ENCODE measurements at places on chromosomes 4 and X. TPM values are rescaled to one million over a fixed set of nuclear protein-coding genes. Genes with fewer than 3 reads are reported as not detected.

Gene PRR32
- polyA plus RNA-seq: not detected

Gene FGF13
- 5.7 TPM for polyA plus RNA-seq

Gene LDOC1
- polyA plus RNA-seq: 77.2 TPM

Gene FHL1
- polyA plus RNA-seq: 508 TPM

Gene MTNR1A
- not detected for polyA plus RNA-seq

- no peak for DNase-seq
These were observed 89.7 kb downstream of the LRP2BP start for GRCh38 chr4:185305979-185306442.

GRCh38 chr4:37471971-37472370 lies 214.2 kb downstream of the RELL1 start:
- DNase-seq: no peak

- peak; percentile 61 for DNase-seq
These were observed 79.4 kb downstream of the SYNPO2 start for GRCh38 chr4:118968005-118968404.

DNA sequence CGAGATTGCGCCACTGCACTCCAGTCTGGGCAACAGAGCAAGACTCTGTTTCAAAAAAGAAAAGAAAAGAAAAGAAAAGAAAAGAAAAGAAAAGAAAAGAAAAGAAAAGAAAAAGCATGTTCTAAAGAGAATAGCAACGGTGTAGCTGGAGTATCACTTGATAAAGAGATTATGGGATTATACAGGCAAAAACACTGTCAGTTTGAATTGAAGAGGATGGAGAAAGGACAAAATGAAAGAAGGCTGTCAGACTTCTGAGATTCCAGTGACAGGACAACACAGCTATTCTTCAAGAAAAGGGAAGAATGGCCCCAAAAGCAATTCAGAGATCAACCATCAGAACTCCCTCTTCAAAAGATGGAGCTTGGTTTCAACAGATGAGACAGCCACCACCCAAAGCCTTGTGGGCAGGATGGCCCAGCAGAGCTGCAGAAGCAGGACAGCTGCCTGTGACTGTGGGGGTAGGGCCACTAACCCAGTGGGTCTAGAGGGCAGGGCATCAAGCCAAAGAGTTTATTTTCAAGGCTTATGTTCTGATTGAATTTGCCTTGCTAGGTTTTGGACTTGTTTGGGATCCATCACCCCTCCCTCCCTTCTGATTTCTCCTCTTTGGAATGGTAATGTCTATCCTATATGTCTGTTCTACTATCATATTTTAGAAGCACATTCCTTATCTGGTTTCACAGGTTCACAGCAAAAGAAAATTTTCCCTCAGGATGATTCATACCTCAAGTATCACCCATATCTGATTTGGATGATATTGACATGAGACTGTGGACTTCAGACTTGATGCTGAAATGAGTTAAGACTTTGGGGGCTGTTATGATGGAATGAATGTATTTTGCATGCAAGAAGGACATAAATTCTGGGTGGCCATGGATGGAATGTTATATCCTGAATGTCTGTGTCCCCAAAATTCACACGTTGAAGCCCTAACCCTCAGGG lies 17.5 kb downstream of the RFC1 start:
- no peak for DNase-seq

GRCh38 chrX:8846266-8846665 lies 45.1 kb upstream of the FAM9A start:
- no peak for DNase-seq

- peak; percentile 14 for DNase-seq
These were observed 7.9 kb downstream of the LRPAP1 start for GRCh38 chr4:3524349-3524748.

- no peak for DNase-seq
These were observed 5.3 kb upstream of the OTC start for GRCh38 chrX:38347136-38347535.

DNA sequence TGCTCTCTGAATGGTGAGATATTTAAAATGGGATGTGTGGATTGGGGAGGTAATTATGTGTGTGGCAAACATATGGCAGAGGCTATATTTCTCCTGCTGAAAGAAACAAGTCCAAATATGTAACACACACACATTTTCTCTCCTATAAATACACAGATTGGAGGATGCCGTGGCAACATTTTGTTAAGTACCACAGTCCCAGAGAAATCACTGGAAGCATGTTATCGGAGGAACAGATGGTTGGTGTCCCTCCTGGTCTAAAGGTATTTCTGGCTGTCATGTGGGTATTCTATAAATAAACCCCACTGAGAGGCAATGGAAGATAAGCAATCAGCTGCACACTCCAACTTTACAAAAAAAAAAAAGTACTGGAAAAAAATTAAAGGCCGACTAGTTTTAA lies 528.3 kb upstream of the BOD1L1 start:
- no peak for DNase-seq

DNA sequence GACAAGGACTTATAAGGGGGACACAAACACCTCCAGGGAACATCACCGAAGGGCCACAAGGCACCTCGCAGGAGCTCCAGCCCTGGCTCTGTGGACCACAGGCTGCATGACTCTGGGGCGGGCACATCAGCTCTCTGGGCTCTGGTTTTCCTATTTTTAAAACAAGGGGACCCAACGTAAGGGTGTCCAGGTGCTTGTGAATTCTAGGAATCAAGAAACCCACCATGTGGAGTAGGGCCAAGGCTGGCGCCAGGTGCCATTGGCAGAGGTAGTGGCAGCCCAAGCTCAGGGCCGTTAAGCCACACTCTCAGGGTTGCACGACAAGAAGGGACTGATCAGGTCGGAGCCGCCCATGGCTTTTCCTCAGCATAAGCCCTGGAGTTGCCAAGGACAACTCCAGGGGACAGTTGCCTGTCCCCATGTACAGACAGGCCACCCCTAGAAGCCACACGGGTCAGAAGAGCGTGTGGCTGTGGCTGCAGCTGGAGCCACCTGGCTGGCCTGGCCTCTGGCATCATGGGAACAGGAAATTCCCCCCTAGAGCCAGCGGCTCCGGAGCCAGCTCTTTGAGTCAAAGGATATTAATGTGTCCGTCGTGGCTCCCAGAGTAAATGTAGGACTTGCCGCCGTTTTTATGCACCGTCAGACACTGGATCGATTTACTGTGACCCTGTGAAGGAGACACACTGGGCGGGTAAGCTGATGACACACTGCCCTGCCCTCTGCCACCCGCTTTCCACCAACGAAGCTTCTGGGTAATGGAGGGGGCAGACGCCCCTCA lies 32.5 kb downstream of the WDR1 start:
- peak; percentile 35 for DNase-seq

DNA sequence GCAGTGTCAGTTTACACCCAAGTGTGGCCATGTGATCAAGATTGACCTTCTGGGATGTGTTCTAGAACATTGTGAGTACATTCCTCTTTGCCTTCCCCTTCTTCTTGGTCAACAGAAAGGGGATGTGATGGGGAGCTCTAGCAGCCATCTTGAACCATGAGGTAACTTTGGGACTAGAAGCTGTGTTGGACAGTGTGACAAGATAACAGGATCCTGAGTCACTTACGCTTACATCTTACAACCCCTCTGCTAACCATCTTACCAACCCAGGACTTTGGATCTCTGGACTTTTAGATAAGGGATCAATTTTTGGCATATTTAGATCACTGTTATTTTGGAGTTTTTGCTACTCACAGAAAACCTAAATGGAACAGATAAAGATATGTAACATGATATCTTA lies 625.6 kb downstream of the BCOR start:
- no peak for DNase-seq

DNA sequence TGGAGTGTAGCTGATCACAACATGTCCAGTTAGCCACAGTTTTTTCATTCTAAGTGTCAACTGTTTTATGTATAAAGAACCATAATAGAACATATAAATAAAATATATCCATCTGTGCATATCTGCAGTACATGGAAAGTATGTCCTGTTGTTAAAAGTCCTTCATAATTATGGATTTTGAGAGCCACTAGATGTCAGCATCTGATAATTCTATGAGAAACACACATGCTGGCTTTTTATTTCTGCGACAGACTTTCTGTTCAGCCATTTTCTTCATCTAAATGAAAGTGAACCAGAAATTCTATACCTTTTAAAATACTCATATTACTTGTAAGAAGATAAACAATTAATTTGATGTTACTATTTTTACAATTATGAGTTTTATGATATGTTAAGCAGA lies 251.5 kb downstream of the GPM6A start:
- DNase-seq: no peak

DNA sequence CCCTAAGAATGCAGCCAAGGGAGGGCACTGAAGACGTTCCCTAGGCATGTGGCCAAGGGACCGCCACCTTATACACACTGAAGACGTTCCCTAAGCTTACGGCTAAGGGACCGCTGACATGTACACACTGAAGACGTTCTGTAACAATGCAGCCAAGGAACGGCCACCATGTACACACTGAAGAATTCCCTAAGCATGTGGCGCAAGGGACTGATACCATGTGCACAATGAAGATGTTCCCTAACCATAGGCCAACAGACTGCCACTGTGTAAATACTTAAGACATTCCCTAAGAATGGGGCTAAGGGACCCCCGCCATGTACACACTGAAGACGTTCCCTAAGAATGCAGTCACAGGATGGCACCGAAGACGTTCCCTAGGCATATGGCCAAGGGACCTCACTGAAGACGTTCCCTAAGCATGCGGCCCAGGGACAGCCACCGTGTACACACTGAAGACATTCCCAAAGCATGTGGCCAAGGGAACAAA lies 36.1 kb downstream of the DHRSX start:
- DNase-seq: no peak

GRCh38 chrX:117487421-117487820 lies 629.2 kb downstream of the KLHL13 start:
- DNase-seq: no peak

GRCh38 chrX:134813697-134814096 lies 155.4 kb upstream of the PLAC1 start:
- DNase-seq: no peak

DNA sequence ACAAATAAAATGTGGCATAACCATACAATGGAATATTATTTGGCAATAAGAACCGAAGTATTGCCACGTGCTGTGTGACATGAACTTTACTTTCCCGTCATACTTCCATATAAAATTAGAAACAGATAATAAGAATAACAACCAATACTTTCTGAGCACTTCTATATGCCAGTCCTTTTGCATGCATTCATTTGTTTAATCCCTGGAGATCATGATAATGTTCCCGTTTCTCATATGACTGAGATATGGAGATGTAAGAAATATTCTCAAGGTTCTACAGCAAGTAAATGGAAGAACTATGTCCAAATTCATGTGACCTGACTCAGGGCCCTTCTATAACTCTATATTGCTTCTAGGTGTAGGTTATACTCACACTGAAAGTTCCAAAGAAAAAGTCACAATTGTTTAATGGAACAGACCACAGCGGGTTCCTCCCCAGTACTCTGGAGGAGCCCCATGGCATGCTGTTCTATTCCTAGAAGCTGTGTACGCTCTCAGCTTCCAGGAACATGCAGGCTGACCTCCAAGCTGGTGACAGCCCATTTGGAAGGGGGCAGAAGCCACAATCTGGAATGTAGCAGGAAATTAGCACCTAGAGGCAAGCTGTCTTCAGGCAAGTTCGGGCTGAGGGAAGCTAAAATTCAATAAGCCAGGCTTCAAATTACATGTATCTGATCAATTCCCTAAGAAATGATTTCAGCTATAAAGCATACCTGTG lies 31.5 kb downstream of the QDPR start:
- no peak for DNase-seq

DNA sequence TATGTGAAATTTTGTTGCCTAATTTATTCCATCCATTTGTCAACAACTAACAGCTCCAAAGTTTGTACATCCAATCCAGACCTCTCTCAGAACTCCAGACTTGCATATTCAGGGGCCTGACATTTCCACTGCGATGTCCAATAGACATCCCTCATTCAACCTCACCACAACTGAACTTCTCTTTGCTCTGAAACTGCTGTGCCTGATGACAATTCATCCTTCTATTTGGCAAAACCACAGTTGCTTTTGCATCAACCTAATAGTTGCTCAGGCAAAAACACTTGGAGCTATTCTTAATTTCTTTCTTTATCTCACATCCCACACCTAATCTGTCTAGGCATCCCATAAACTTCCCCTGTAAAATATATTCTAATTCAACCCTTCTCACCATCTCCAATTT lies 56.5 kb downstream of the ANTXR2 start:
- DNase-seq: no peak

DNA sequence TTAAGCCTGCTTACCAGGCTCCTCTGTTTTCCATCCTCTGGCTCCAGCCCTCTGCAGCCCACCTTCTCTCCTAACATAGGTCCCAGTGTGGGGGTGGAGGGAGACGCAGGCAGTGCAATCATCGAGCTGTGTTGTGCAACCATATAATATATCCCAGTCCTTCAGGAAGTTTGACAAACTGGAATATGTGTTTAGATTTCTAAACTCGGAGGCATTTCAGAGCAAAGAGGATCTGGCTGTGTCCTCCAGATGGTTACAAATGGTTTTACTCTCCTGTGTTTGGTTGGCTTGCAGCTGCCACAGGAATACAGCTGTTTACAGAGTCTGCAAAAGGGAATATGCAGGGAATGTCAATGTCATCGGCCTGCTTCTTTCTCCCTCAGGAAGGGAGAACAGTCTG lies 195.3 kb upstream of the LNX1 start:
- DNase-seq: peak; percentile 18

DNA sequence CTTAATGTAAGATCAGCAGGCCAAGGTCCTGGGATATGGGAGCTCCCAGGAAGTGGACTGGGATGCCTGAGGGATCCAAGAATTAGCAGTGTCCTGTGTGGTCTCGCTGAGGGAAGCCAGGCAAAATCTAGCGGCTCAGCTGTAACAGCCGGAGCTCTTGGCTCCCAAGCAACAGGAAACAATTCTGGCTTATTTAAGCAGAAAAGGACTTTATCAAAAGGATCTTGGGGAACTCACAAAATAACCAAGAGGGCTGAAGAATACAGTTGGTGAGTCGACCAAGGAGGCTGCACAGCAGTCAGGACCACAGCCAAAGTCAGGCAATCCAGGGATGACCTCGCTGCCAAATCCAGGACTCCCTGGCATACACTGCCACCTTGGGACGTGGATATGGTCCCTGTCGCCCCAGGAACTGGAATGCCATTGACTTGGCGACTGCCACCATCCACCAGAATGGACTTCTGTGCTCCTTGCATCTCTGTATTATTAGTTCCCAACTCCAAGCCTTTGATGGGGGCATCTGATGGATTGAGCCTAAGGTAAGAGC lies 165.3 kb upstream of the BCOR start:
- DNase-seq: peak; percentile 64

DNA sequence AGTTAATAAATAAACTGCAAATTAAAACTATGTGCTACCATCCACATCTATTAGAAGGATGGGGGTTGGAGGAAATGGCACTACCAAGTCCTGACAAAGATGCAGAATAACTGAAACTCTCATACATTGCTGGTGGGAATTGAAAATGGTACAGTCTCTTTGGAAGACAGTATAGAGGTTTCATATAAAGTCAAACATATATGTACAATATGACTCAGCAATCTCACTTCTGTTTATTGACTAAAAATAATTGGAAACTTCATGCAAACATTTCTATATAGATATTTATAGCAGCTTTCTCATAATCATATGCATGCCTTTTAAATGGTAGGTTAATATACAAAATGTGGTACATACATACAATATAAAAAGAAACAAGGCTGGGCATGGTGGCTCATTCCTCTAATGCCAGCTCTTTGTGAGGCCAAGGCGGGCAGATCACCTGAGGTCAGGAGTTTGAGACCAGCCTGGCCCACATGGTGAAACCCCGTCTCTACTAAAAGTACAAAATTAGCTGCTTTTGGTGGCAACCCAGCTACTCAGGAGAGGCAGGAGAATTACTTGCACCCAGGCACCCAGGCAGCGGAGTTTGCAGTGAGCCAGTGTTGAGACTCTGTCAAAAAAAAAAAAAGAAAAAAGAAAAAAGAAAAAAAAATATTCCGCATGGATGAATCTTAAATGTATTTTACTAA lies 225.0 kb upstream of the CXXC4 start:
- no peak for DNase-seq

- DNase-seq: no peak
These were observed 140.2 kb upstream of the PJA1 start for GRCh38 chrX:69305333-69306062.
